ENCODE measurements at places on chromosomes 13 and 19.

DNA sequence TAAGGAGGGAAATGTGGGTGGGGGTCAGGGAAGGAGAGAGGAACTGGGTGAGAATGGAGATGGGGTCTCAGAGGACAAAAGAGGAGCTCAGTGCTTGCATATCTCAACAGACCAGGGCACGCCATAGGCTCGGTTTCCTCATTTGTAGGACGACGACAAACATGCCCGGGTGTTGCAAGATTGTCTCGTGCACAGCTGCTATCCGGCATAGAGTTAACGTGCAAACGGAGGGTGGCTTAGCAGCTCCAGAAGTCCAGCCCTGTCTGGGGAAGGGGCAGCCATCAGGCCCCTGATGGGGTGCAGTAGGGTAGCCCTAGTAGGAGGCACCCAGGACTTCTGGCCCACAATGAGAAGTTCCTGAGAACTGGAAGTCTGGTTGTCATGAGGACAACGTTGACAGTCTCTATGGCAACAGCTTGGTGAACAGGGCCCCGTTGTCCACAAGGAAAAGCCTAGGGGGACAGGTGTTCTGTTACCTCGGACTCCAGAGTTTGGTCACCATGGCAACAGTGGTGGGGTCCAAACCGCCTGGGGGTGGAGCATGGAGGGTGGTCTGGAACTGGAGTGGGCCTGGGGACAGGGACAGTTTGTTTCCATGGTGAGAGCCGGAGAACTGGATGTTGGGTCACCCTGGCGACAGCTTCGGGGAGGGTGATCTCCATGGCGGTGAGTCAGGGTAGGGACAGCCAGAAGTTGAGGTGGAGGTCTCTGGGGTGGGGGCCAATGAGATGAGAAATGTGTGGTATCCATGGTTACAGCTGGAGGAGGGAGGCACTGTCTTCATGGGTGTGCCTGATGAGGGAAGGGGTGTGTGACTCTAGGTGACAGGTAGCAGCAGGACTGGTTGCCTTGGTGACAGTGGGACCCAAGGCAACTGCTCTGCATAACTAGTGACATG is 16.8 kb downstream of the TM6SF2 start:
- no peak for DNase-seq

DNA sequence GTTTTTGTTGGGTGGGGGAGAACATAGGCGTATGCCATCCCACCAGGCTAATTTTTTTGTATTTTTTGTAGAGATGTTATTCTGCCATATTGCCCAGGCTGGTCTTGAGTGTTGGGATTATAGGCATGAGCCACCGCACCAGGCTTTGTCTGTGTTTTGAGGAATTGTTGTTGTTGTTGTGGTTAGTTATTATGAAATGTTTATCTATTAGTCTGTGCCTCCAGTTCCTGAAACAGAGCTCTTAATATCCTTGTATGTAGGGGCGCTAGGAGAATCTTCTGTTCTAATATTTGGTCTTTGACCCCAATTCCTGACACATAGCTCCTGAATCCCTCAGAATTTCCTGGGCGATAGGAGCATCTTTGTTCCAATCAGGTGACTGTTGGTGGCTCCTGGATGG is 5.6 kb upstream of the LATS2 start:
- no peak for DNase-seq

- DNase-seq, result no peak
These were observed 833 bp downstream of the GAMT start for GRCh38 chr19:1400281-1401137.

DNA sequence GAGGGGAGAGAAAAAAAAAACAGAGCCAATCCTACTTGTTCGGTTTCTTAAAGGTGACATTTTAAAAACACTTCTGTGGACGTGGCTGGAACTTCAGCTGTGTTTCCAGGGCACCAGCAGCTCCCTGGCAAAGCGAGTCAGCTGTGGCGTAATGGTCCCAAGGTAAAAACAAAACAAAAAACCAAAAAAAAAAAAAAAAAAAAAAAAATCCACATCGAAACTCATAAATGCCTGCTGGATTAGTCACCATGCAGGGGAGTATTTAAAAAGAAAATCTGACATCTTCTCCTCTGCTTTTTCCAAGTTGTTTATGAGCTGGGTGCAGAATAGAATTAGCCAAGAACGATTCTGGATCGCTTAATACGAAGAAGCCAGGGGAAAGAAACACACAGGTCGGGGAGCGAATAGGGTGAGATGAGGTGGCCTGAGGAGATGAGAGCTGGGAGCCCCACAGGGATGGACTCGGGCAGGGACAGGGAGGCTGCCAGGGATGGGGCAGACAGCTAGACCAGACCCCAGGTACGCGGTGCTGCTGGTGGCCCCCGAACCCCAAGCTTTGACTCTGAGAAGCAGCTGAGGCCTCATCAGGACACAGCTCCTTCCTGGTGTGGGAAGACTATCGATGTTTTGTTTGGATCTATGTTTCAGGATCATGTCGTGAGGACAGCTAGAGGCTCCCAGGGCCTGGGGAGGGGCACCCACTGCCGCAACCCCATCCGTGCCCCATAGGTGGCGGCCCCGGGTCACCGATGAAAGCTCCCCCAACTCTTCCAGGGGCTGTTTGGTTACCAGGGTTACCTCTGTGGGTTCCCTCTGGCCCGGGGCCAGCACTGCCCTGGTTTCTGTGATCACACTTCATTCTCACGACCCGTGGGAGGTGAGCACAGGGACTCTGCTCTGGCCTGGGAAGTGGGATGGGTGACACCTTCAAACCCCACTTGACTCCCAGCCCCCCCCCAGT is 3.1 kb upstream of the CTXN1 start:
- DNase-seq, result peak; percentile 72

DNA sequence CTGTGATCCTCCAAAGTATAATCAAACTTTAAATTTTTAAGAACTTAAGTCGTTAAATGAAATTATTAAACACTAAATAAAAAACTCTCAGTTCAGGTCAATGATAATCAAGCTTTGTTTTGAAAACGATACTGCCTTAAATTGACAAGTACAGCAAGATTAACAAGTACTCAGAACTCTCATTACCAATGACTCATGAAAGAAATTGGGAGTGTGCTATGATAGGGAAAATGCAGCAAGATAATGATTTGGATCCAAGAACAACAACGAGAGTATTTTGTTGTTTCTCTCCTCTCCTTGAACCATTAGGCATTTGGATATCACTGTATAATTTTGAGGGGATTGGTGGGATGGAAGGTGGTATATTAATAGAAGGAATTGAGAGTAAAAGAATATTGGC is 10.2 kb downstream of the N4BP2L2 start:
- no peak for DNase-seq

DNA sequence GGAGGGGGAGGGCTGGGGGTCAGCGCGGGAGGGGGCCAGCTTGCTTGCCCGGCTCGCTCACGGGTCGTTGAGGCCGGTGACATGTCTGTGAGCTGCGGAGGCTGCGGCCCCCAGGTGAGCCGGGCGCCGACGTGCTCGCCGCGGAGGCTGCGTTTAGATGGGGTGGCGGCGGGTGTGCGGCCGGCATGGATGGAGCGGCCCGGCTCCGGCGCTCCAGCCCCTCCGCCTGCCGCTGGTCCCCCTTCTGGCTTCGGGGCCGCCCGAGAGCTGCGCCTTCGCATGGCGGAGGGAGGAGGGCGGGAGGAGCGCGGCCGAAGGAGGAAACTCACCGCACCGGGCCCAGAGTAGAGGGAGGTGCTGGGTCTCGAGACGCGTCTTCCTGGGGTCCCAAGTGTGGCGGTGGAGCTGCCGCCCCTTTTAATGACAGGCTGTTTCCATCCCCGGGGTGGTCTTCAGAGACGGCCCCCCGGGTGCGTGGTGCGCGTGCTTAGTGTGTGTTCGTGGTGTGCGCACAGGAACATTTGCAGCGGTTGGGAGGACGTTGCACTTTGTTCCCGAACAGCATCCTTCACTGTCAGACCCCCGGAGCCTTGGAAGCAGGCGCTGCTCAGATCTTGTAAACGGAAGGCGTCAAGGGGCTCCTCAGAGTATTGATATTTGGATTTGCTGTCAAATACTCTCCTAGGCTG is at the start of gene AKAP11:
TSS of gene AKAP11 (plus strand) at position 38 of the 689 bp plus-strand sequence. CDS start 14,197 bp downstream, outside the sequence.
- peak; percentile 74 for DNase-seq

DNA sequence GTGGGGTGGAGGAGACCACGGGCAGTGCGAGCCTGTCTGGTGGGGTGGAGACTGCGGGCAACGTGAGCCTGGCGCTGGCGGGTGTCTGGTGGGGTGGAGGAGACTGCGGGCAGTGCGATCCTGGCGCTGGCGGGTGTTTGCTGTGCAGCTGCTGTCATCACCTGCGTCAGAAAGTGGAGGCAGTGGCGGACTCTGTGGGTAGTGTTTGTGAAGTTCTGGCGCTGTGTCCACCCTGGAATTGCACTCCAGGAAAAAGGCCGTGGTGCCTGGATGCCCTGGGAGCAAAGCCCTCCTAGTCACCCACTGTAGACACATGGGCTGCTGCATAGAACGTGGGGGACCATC is 6.2 kb downstream of the TEX29 start:
- DNase-seq, result no peak

- DNase-seq, result no peak
These were observed 168.3 kb upstream of the RNF113B start for GRCh38 chr13:98345107-98345935.

DNA sequence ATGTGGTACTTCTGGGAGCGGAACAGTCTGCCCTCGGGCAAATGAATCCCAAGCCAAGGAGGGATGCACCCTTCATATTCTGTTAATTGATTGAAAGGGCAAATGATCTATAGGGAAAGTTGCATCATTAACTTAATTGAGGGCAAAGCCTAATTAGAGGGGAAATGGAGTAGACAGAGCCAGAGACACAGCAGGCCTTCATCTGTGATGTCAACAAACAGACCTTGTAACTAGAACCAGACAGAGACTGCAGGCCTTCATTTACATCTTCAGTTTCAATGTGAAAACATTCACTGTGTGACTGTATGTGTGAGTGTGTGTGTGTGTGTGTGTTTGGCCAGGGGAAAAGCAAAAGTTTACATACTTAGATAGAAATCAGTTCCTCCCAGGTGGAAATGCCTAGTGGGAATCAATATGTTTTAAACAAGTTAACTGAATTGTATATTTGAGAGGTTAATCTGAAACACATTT is 126.4 kb downstream of the SPRY2 start:
- no peak for DNase-seq

- DNase-seq, result peak; percentile 72
These were observed 374.0 kb downstream of the IRS2 start for GRCh38 chr13:109412283-109412901.

GRCh38 chr13:21517576-21517975 is 58.5 kb upstream of the ZDHHC20 start:
- DNase-seq, result no peak

GRCh38 chr13:42258747-42259146 is 13.2 kb upstream of the AKAP11 start:
- no peak for DNase-seq

- DNase-seq, result no peak
These were observed 1.1 kb downstream of the RBM26 start for GRCh38 chr13:79404985-79405384.

DNA sequence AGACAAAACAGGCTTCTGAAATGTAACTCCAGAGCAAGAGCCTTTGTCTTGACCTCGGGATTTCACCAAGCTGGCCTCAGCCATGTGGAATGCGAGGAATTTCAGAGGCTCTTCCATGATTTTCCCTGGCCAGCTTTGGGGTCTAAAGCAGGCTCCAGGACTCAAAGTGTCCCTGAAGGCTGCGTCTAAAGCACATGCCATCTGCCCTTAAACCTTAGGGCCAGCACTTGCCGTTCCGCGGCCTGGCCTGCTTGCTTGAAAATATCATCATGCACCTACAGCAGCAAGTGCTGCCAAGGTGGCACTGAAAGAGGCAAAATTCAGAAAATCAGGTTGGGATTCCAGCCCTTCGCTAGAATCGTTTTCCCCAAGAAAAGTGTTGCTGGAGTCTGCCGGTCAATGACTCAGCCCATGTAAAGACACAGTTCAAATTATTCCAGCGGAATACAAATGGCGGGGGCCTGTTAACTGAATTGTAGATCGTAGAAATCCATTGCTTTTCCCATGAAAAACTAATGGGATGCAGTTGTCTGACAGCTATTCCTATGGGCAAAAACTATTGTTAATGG is 105.7 kb upstream of the RAP2A start:
- DNase-seq, result peak; percentile 35

DNA sequence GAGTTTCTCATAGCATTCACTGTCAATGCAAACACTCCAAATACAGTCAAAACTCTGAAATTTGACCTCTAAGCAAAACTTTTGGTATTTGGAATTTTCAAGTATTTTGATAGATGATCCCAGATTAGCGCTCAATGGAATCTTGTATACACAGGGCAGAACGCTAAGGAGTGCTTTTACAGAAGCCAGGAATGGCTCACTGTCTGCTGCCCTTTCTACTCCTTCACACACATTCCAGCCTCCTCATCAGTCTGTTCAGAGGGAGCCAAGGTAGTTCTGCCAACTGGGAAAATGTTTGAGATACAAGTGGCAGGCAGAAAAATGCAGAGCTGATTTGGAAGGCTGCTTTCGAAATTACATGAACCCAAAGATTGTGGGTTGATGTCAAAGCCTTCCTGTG is 4.4 kb upstream of the STARD13 start:
- DNase-seq, result no peak

DNA sequence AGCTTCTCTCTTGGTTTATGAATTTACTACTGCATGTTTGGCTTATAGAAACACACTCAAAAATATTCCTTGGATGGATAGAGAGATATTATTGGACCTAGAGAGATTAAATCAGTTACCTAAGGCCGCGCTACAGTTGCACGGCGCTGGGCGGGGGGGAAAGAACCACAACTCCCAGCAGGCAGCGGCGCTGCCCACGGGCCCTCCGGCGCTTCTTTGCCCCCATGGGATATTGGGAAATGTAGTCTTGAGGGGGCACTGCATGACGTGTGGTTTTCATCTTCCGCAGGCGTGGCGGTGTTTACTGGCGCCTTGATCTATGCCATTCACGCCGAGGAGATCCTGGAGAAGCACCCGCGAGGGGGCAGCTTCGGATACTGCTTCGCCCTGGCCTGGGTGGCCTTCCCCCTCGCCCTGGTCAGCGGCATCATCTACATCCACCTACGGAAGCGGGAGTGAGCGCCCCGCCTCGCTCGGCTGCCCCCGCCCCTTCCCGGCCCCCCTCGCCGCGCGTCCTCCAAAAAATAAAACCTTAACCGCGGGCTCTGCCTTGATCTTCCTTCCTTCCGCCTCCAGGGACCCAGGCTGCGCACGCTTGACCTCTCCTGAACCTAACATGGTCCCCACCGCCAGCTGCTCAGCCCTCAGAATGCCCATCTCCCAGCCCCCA is 4.8 kb downstream of the EMP3 start:
- peak; percentile 82 for DNase-seq

- peak; percentile 46 for DNase-seq
These were observed 659 bp downstream of the GNA11 start for GRCh38 chr19:3094601-3095440.

DNA sequence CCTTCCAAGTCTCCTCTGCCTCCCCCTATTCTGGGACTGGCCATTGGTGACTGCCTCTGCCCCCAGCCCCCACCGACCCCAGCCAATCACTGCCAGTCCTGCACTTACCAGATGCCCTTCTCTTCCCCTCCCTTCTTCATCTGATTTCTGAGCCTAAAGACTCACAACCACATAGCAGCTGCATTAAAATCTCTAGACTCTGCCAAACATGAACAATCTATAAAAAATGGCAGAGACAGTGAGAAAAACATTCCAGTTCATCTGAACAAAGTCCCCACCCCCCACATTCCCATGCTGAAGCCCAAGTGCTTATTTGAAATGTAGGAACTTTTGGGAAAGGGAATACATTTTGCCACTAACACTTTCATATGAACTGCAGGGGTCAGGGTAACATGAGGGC is 60.8 kb downstream of the KCTD12 start:
- DNase-seq, result no peak

GRCh38 chr13:103876571-103876970 is 810.4 kb upstream of the SLC10A2 start:
- DNase-seq, result no peak

Data from nephron progenitor cell (in vitro differentiated cells).